ENCODE measurements at places on chromosomes 7 and 10. TPM values are rescaled to one million over a fixed set of nuclear protein-coding genes. Genes with fewer than 3 reads are reported as not detected.

UTF1 gene
- not detected for total RNA-seq

CRPPA gene
- total RNA-seq = 2.4 TPM

PTER gene
- total RNA-seq = 29.7 TPM

KEL gene
- total RNA-seq = not detected

VIM gene
- 10,072 TPM for total RNA-seq

SLC13A4 gene
- 0.36 TPM for total RNA-seq

OPALIN gene
- not detected for total RNA-seq

Measured in osteoblast (primary cell).